ENCODE measurements at places on chromosomes 7 and 10. TPM values are rescaled to one million over a fixed set of nuclear protein-coding genes. Genes with fewer than 3 reads are reported as not detected.

DIP2C gene
- polyA plus RNA-seq = 3.1 TPM

CHAT gene
- polyA plus RNA-seq = not detected

TMEM196 gene
- polyA plus RNA-seq = 0.09 TPM

PNLIPRP3 gene
- not detected for polyA plus RNA-seq

Measured in small intestine (tissue), 16 donors.